T-cell (primary cell): ENCODE measurements at places on chromosomes 7 and 10. TPM values are rescaled to one million over a fixed set of nuclear protein-coding genes. Genes with fewer than 3 reads are reported as not detected.

- DNase-seq = no peak
Measured at GRCh38 chr10:49830846-49831245, 68.7 kb upstream of the OGDHL start.

The BAMBI gene
- 0.32 TPM for total RNA-seq

DNA sequence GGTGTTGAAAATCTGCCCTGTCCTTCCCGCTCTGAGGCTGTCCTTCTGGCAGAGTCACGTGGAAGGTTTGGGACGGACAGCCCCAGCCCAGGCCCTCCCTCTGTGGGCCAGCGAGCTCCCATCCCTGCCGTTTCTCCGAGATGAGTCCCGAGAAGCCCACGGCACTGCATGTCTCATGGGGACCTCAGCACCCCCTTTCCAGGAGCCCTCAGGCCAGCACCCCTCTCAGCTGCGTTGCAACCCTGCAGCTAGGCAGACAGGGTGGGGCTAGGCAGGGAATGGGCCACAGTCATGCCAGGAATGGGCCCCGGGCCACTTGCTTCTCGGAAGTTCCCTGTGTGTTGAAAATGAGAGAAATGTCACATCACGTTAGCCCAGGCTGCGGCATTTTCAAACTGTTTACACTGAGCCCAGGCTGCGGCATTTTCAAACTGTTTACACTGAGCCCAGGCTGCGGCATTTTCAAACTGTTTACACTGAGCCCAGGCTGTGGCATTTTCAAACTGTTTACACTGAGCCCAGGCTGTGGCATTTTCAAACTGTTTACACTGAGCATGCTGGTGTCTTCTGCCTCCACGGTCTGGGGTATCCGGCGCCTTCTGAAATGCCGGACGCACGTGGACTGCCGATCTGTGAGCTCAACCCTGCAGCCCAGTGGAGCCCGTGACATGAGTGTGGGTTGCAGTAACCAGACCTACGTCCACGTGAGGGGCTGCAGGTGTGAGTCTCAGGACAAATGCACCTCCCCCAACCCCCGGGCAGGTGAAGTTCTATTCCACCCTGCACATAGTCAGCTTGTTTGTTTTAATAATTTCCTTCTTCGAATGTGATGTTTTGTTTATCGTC is 42.6 kb downstream of the FAM20C start:
- DNase-seq = no peak

GRCh38 chr7:139044813-139045794 is 9.3 kb upstream of the ZC3HAV1L start:
- no peak for DNase-seq

The NXPH1 gene
- total RNA-seq = not detected

The GSTO2 gene
- total RNA-seq = 2.1 TPM

DNA sequence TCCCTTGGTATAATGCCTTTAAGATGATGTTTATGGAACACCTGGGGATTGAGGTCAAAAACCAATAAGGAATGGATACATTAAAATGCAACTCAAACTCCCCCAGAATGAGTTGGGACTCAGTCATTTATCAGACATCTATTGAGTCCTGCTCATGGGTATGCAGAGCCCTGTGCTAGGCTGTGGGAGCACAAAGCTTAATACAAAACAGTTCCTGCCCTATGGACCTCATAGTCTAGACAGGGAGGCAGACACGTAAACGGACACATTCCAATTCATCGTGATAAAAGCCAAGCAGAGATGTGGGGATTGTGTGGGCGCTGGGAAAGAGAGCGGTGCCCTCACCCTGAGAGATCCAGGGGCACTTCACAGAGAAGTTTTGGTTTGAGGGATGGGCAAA is 181.7 kb downstream of the PTEN start:
- no peak for DNase-seq

- DNase-seq = no peak
Measured at GRCh38 chr7:51140199-51141164, 176.1 kb downstream of the COBL start.

GRCh38 chr10:132360766-132361447 is 28.9 kb downstream of the LRRC27 start:
- no peak for DNase-seq

The EN2 gene
- total RNA-seq = not detected

GRCh38 chr7:16619979-16620408 is 25.6 kb downstream of the ANKMY2 start:
- no peak for DNase-seq

The TMEM139 gene
- not detected for total RNA-seq

DNA sequence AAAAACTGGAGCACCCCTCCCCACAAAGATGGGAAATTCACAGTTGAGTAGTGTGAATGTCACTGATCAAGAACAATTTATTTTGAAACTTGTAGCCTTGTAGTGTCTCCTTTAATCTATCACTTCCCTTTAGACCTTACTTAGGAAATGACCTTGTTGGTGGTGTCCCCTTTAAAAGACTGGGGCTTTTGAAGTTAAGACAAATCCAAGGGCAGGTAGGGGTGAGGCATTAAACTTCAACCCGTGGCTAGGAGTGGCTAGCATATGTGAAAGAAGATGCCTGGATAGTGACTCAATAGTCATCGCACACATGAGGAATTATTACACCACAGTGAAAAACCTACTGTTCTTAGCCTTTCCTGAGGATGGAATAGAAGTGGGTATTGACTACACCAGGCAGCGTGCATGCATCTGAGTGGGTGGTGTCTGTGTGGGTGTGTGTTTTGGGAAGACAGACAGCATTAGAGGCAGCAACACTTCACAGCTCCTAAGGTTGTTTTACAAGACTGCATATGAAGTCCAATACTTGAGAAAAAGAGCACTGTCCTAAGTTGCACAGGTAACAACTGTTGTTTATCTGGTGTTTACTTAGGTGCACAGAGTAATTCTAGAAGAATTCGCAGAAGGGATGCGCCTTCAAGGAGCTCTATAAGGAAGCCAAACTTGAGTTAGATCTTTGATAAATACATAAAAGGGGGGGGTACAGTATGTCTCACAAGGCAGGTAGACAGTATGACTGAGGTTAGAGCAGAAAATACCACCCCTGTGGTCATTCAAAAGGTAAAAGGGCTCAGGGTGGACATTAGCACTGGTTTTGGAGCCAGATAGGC is 32.9 kb downstream of the ABLIM1 start:
- DNase-seq = no peak

DNA sequence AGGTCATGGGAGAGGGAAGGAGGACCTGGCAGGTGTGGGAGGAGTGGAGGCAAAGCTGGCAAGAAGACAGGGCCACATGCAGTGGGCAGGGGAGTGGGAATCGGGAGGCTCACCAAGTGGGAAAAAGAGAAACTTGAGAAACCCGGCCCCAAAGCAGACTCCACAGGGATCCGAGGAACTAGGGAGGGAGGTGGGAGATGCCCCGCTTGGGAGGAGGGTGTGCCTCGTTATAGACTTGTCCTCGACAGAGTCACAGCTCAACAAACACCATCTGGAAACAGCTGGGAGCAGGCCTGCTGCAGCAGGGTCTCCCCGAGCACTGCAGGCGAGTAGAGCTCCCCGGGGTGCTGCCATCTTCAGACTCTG is 54.8 kb downstream of the MKI67 start:
- no peak for DNase-seq

DNA sequence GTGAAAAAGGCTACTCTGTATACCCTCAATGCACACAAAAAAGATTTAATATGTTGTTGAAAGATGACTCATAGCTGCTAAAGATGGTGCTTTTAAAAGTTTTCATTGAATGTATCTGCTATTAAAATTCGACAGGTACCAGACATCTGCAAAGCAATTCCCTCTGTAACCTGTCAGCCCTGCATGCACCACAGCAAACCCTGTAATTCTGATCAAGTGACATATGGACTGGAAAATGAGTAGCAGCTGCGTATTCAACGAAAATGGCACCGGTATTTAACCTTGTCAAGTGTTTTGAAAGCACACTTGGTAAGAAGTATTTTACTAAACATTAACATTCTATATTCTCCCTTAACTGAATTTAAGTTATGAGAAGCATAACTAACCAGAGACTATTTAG is 58.2 kb upstream of the PTPRN2 start:
- no peak for DNase-seq

The SPDYE16 gene
- 0.33 TPM for total RNA-seq

- no peak for DNase-seq
Measured at GRCh38 chr7:133819695-133820094, 307.4 kb upstream of the LRGUK start.

DNA sequence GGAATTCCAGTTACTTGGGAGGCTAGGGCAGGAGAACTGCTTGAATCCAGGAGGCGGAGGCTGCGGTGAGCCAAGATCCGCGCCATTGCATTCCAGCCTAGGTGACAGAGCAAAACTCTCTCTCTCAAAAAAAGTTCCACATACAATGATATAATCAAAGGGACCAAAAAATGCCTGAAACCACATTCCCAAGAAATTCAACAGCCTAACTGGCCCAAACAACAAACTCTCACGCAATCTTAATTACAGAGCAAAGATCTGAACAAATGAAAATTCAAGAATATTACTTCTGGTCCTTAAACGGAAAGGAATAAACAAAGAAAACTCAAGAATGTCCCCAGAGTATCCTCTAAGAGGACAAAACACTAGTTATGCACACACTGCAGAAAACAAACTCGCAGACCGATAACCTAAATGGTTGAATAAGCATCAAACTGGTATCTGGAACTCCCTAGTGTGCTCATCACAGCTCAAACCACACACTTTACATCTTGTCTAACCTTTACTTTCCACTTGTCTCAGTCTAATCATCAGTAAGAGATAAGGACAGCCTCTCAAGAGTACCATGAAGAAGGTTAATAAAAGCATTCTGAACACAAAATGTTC is 3.7 kb downstream of the OGA start:
- no peak for DNase-seq

- no peak for DNase-seq
Measured at GRCh38 chr7:75614401-75614800, 122.3 kb downstream of the SPDYE5 start.

GRCh38 chr10:23676296-23676695 is 237.4 kb downstream of the OTUD1 start:
- DNase-seq = no peak

- DNase-seq = no peak
Measured at GRCh38 chr7:29851487-29851886, 45.2 kb downstream of the WIPF3 start.

The WIPF3 gene
- 0.16 TPM for total RNA-seq

DNA sequence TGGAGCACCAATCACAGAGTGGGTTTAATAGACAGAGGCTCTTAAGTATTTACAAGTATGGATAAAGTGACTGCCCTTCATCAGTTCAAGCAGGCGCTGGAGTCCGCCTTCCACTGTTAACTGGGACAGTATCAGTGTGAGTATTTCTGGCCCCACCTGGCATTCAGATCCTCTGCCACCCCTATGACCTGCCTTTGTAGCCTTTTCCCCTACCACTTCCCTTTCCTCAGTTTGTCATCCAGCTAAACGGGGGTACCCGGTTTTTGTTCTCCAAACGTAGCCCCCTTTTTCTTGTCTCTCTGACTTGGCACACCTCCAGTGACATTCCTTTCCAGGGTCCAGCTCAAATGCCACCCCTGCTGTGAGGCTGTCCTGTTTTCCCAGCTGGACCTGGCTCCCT is 134.4 kb downstream of the SNX10 start:
- DNase-seq = no peak

GRCh38 chr10:34495938-34496337 is 319.2 kb downstream of the PARD3 start:
- no peak for DNase-seq

- no peak for DNase-seq
Measured at GRCh38 chr7:16026253-16027020, 340.0 kb upstream of the MEOX2 start.

The RBP4 gene
- total RNA-seq = 1.3 TPM

- no peak for DNase-seq
Measured at GRCh38 chr10:112082120-112082519, 101.4 kb downstream of the GPAM start.

DNA sequence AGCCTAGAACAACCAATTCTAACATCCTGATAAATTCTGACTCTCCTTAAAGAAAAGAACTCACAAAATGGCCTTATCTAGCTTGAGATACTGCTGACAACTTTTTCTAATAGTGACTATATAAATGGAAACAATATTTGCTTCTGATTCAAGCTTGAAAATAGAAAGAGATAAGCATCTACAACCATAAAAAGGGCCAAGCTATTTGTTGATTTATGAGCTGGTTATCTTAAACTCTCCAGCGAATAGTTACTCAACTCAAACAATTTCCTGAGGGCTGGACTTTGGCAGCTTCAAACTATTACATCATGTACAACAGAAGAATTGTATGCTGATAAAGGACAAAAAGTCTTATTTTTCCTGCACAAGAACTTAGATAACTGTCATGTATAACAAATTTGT is 4.6 kb downstream of the USP54 start:
- DNase-seq = no peak

The CCDC3 gene
- total RNA-seq = 0.06 TPM

- no peak for DNase-seq
Measured at GRCh38 chr10:89944138-89944537, 242.7 kb downstream of the KIF20B start.

The RARRES2 gene
- not detected for total RNA-seq
